ENCODE measurements at places on chromosomes 2 and 18.
A peak's percentile ranks its signal among the peaks of the same experiment; 100 is the strongest.

DNA sequence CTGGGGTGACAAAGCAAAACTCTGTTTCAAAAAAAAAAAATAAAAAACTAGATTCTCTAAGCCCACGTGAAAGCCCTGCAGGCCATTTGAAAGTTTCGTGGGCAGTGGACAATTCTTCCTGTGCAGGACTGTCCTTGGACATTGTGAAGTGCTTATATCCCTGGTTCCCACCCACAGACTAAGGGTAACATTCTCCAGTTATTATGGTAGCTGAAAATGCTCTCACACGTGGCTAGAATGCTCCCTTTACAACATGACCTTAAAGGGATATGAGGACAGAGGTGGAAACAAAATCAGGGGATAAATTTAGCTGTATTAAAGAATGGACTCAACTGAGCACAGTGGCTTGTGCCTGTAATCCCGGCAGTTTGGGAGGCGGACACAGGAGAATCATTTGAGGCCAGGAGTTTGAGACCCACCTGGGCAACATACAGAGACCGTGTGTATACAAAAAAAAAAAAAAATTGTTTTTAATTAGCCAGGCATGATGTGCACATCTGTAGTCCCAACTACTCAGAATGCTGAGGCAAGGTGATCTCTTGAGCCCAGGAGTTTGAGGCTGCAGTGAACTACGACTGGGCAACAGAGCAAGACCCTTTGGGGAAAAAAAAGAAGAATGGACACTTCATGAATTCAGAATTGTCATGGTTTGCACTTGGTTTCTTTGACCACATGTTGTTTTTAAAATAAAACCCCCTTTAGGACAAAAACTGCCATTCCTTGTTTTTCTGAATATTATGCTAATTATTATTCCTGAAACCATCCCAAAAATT is 167.9 kb downstream of the MGAT5 start:
- DNase-seq = no peak

DNA sequence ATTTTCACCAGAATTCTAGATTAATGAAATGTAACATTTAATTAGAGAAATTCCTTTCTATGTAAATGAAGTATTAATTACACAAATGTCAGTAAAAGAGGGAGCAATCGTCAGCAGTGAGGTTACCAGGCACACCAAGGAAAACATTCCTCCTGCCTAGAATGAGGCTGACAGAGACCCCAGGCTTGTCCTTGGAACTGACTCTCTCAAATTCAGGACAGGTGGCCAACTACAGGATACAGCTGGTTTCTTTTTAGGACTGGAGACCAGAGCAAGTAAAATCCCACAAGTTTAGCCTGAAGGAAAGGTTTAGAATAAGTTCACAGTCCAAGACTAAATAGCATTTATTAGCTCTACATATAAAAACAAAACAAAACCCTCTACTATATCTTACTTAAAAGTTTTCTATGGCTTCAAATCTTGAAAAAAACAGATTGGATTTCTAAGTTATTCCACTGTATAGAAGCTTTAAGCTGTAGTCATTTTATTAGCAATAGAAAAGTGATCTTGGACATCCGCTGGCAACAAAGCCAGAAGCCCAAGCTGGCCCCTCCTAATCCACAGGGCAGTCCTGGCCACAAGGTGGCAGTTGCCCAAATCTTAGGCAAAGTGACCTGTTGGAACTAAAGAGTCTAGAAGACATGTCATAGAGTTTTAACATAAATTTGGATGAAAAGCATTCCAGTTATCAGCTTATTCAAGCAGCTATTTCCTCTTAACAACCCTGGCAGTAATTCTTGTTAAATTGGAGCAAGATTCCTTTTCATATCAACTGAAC is 81.0 kb downstream of the SP3 start:
- no peak for DNase-seq

DNA sequence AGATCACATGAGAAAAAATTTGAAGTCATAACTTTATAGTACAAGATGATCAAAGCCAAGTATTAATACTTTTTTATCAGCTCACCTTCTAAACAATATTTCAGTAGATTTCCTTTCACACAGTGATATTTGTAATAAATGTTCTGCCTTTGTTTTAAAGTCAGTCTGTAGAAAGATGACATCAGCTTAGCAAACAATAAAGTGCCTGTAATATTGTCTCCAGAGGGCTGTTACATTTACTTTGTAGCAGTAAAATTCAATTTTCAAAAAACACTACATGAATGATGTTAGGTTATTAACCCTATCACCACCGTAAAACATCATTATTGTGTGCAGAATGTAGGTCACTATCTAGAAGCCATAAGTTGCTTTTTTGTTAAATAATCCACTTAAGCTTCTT is 49.6 kb downstream of the ZEB2 start:
- DNase-seq = no peak

DNA sequence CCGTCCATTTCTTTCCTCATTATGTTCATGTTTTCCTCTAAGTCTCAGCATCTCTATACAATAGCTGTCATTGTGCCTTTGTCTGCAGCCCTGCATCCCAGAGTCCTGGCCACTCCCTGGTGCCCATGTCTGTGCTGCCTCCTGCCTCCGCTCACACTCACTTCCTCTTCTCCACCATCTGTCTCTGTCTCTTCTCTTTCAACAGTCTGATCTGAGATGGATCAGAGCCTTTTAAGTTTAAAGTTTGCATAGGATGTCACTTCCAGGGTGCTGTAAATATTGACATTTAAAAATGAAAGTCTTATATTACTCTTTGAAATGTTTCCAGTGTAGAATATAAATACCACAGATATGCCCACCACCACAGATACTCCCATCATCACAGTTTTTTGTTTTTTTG is 42.7 kb downstream of the UBE2F start:
- DNase-seq = no peak

DNA sequence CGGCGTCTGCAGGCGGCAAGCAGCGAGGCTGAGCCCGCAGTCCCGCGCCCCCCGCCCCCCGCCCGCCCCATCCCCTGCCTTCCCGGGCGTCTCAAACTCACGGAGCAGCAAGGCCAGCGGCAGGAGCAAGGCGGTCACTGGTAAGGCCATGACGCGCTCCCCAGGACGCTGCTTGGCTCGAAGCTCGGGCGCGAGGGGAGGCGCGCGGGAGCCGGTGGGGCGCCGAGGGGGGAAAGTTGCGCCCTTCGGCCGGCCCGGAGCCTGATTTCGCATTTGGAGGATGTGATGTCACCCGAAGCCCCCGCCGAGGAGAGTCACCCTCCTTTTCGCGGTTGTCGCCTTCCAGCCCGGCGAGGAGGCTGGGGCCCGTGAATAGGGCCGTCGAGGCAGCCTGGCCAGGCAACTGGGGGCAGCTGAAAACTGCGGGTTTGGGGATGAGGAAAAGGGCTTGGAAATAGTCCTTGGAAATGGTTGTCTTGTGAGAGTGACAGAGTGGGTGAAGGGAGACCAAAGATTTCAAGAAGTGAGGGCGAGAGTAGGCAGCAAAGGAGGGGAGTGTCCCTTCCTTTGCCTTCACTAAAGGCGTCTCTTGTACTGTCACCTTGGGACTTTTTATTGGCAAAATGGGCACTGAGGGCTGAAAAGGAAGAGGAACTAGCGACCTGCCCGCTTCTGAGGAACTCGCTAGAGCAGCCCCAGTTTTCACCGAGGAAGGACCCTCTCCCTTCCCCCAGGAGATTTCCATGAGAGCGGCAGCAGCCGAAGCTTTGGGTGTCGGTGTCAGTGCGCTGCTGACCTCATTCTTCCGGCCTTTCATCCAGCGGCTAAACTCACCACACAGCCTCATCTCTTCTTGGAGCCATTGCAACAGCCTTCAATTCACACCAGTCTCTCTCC is at the start of gene CD8A:
Gene CD8A (minus strand): TSS at position 238 of the 897 bp plus-strand sequence. CDS start 88 bp downstream, at position 150.
- DNase-seq = peak; percentile 53

- no peak for DNase-seq
Measured at GRCh38 chr2:239283288-239283945, 117.4 kb downstream of the HDAC4 start.

DNA sequence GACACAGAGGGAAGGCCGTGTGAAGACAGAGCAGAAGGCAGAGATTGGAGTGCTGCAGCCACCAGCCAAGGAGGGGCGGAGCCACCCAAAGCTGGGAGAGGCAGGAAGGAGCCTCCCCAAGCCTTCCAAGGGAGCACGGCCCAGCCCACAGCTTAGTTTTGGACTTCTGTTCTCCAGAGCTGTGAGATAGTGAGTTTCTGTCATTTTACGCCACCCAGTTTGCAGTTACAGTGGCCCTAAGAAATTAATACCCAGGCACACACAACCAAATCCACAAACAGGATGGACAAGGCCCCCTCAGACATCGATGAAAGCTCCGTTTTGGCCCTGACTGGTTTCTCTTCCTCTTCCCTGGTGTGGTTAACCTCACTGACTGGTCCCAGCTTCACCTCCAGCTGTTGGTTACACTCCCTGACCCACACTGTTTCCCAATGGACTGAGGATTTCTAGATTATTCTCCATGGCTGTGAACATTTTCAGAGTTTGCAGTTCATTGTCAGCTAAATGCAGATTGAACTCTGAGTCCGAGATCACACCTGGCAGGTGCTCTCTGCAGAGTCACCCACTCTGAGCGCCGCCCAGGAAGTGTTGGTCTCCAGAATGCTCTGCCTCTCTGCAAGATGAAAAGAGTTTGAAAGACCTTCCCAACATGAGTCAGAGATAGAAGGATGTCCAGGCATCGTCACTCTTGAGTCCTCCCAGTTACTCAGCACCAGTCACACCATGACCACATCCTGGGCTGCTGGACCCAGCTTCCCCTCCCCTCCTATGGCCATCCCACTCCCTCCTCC is 100.2 kb downstream of the TWIST2 start:
- no peak for DNase-seq

DNA sequence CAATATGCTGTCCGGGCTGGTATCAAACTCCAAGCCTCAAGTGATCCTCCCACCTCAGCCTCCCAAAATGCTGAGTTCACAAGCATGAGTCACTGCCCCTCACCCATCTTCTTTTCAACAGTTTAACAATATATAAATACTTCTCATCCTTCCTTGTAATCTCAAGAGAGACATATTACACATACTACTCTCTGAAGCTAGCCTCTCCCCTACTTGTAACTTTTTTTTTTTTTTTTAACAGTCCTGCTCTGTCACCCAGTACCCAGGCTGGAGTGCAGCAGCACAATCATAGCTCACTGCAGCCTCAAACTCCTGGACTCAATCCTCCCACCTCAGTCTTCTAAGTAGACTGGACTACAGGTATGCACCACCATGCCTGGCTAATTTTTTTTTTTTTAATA is 5.7 kb downstream of the GFPT1 start:
- DNase-seq = no peak

DNA sequence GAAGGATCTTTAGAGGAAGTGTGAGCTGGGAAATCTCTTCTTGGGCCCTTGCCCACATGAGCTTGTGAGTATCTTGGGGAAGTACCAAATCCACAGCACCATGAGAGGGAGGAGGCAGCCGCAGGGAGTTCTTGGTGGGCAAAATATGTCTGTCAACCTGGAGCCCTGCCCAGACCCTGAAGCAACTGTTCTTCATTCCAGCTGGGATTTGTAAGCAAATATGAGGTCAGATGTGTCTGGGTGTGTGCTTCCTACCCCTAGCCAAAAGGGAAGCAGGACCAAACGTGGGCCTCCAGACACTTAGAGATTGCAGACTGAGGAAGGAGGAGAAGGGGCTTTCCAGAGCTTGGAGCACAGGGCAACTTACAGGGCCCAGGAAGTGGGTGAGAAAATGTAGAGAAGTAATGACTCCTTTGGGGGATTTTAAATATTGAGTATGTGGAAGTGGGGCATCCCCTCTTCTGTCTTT is 41.9 kb downstream of the TMEM247 start:
- no peak for DNase-seq

GRCh38 chr18:76882146-76882545 is 59.8 kb downstream of the ZNF236 start:
- DNase-seq = no peak

- no peak for DNase-seq
Measured at GRCh38 chr2:147543056-147543455, 301.8 kb upstream of the ACVR2A start.

GRCh38 chr2:41167014-41167413 is 715.1 kb upstream of the SLC8A1 start:
- no peak for DNase-seq
